Hypothalamus (tissue), 51 donors: ENCODE measurements at places on chromosomes 6 and 20.

DNA sequence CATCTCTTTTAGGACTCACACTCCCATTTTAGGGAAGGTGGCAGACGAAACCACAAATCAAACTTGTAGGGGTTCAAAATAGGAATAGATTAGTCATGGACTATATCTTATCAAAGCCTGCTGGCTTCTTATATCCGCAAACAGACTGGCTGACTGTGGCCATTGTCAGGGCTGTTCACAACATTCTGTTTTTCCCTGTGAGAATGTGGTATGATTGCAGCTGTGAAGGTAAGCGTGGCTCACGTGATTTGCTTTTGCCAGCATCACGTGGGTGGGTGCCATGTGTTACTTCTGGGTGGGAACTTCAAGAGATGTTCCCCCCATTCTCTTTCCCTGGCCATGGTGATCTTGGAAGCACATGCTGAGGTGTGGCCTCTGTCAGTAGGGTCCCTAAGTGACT lies 5.9 kb downstream of the IP6K3 start:
- DNase-seq: no peak

DNA sequence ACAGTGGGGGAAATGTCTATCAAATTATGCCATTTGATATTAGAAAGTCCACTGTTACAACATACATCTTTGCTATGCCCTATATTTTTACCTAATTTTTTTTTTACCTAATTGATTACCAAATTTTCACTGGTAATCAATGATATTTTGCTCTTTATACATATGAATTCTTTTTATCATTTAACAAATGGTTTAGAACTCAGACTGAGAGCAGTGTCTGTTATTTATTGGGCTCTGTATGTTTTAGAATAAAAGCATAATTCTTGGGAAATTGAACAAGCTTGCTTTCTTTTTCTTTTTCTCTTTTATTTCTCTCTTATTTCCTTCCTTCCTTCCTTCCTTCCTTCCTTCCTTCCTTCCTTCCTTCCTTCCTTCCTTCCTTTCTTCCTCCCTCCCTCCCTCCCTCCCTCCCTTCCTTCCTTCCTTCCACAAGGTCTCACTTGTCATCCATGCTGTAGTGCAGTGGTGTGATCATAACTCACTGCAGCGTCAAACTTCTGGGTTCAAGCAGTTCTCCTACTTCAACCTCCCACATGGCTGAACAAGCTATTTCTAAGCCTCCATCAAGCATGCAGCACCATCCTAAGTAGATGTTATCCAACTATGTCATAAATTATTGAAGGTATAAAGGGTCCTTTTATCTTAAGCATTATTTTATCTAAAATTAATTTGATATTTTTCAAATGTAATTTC lies 911.7 kb upstream of the CITED2 start:
- no peak for DNase-seq

- DNase-seq: no peak
These were observed 261.9 kb downstream of the PHF3 start for GRCh38 chr6:63897459-63897858.

DNA sequence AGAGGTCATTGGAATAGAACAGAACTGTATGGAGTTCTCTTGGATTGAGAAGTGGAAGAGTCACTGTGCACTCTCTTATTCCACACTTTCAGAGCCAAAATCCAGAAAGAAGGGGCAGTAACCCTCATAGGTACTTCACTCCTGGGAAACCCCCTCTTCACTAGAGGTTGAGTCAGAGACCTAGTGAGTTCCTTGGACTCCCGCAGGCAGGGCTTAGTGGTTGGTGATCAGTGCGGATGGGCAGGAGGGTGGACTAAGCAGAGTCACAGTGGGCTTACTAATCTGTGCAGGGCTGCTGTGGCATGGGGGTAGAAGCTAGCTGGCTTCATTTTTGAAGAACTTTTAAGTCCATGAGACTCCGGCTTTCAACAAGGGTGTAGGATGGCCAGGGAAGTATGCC lies 95.0 kb upstream of the MLN start:
- DNase-seq: no peak

GRCh38 chr6:127893541-127893940 lies 7.3 kb downstream of the THEMIS start:
- no peak for DNase-seq
